ENCODE measurements at places on chromosomes 3 and 15. TPM values are rescaled to one million over a fixed set of nuclear protein-coding genes. Genes with fewer than 3 reads are reported as not detected.

The CASR gene
- 0.06 TPM for total RNA-seq

The KLHL40 gene
- 0.19 TPM for total RNA-seq

The ACSBG1 gene
- not detected for total RNA-seq

The CELF6 gene
- 1.7 TPM for total RNA-seq

The VPS39 gene
- 16.6 TPM for total RNA-seq

DNA sequence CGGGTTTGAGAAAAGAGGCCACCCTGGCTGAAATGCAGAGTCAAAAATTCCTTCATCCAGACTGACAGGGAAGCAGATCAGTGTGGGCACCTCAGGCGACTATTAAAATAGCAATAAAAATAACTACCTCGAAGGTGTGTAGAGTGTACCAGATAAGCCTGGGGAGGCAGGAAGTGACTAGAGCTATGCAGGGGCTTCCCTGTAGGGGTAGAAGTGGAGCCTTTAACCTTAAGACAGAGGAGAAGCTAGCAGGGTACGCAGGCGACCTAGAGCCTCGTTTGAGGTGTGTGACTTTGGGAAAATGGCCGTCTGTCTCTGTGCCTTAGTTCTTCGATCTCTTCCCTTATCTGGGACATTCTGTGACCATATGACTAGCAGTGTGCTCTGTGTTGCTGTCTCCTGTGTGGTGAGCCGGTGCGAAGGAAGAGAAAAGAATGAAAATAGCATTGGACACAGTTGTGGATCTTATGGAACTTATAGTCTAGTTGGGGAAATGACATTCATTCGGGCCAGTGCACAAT lies 17.6 kb downstream of the BHLHE40 start:
- no peak for DNase-seq

DNA sequence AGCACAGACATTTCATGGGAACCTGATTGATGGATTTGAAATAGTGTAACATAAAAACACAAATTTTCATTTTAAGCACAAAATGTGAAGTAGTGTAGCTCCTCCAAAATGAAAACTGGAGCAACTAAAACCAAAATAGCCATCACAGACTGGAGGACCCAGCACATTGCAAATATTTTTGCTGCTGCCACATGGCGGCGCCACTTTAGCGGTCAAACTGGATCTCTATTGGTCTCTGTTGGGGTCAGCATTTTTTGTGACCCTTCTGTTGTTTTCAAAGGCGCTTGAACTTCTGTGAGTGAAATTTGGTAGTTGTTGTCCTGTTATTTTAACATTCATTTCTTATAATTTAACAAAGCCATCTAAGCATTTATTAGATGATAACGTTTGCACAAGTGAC lies 259.9 kb downstream of the IL20RB start:
- no peak for DNase-seq

GRCh38 chr3:184443831-184444230 lies 64.0 kb downstream of the CHRD start:
- no peak for DNase-seq

- no peak for DNase-seq
These were observed 378.3 kb downstream of the PDCD6IP start for GRCh38 chr3:34176723-34177122.

DNA sequence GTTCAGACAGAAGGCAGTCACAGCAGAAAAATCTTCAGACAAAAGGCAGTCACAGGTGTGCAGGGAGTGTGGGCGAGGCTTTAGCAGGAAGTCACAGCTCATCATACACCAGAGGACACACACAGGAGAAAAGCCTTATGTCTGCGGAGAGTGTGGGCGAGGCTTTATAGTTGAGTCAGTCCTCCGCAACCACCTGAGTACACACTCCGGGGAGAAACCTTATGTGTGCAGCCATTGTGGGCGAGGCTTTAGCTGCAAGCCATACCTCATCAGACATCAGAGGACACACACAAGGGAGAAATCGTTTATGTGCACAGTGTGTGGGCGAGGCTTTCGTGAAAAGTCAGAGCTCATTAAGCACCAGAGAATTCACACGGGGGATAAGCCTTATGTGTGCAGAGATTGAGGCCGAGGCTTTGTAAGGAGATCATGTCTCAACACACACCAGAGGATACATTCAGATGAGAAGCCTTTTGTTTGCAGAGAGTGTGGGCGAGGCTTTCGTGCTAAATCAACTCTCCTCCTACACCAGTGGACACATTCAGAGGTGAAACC lies 27.6 kb downstream of the ZNF589 start:
- DNase-seq = no peak
